ENCODE measurements at places on chromosomes 2 and 18.

DNA sequence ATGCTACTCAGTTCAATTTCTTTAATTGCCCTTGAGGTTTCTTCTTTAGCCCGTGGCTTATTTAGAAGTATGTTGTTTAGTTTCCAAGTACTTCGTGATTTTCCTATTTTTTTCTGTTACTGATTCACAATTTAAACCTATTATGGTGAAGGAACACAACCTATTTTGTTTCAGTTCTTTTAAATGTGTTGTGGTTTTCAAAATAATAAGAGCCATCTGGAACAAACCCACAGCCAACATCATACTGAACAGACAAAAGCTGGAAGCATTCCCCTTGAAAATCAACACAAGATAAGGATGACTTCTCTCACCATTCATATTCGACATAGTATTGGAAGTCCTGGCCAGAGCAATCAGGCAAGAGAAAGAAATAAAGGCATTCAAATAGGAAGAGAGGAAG lies 155.2 kb downstream of the GALNT1 start:
- no peak for DNase-seq

GRCh38 chr2:4047961-4048891 lies 344.9 kb downstream of the DCDC2C start:
- DNase-seq: no peak

DNA sequence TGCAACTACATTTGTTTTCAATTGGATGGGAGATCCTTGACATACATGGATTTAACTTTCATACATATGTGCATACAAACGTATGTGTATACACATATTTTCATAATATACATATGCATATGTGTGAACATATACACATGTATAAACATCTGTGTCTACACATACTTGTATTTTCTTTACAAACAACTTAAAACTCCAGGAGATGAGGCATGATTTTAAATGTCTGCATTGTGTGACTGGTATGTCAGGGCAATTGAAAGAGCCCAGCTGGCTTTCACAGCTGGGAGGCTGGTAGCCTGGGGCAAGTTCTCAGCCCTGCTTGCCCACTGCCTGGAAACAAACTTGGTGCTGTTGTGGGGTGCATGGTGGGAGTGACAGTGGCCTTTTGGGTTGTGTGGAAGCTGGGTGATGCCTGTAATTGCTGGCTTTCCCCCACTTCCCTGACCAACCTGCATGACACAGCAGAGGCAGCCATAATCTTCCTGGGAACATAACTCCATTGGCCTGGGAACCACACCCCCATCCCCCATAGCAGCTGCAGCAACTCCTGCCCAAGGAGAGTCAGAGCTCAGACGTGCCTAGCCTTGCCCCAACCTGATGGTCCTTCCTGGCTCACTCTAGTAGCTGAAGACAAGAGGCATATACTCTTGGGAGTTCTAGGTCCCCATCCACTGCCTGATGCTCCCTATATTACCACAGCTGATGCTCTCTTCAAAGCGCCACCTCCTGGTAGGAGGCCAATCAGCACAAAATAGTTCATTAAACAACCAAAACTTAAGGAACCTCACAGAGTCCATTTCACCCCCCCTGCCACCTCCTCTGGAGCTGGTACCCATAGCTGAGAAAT lies 158.3 kb downstream of the CERS6 start:
- DNase-seq: no peak

DNA sequence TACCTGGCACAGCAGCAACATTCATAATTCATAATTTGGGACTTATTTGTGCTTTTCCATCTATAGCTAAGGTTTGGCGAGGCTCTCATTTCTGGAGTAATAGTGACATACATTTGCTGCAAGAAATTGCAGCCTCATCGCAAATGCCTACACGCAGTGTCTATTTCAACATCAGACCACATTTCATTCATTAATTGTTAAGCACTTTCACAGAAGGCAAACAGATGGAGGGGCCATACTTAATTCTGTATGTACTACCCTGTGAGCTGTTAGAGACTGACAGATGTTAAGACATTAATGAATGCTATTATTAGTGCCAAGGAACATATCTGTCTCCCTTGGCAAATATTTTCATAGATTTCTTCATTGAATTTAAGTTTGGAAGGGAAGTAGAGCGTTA lies 125.7 kb downstream of the UXS1 start:
- no peak for DNase-seq

DNA sequence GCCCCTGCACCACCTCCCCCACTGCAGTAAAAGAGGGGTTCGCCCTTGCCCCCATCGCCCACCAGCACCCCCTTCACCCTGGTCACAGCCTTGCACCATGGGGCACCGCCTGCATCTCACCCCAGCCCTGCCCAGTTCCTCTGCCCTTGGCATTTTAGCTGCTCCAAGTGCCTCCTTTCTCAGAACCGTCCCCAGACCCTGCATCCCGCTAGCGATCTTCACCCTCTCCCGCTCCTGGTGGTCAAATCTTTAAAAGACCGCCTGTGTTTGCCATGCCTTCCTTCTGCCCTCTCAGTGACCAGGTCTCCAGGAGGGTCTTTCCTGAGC lies 114.7 kb upstream of the OTOS start:
- no peak for DNase-seq
